Activated CD4-positive, alpha-beta T cell treated with anti-CD3 and anti-CD28 coated beads for 36 hours (primary cell): ENCODE measurements at places on chromosomes 16 and 17. TPM values are rescaled to one million over a fixed set of nuclear protein-coding genes. Genes with fewer than 3 reads are reported as not detected.
A peak's percentile ranks its signal among the peaks of the same experiment; 100 is the strongest.

PRCD gene
- total RNA-seq: not detected

GRCh38 chr17:55699181-55699860 is 23.3 kb downstream of the TMEM100 start:
- DNase-seq: no peak

GRCh38 chr16:66844342-66845079 is at the start of gene CA7:
Gene CA7 (plus strand): TSS chr16:66844414. CDS start chr16:66844488, 74 bp downstream.
- no peak for DNase-seq

ASB16 gene
- 0.14 TPM for total RNA-seq

- no peak for DNase-seq
These were observed 23.0 kb downstream of the NPTX1 start for GRCh38 chr17:80453126-80453997.

SLC6A2 gene
- total RNA-seq: not detected

DNA sequence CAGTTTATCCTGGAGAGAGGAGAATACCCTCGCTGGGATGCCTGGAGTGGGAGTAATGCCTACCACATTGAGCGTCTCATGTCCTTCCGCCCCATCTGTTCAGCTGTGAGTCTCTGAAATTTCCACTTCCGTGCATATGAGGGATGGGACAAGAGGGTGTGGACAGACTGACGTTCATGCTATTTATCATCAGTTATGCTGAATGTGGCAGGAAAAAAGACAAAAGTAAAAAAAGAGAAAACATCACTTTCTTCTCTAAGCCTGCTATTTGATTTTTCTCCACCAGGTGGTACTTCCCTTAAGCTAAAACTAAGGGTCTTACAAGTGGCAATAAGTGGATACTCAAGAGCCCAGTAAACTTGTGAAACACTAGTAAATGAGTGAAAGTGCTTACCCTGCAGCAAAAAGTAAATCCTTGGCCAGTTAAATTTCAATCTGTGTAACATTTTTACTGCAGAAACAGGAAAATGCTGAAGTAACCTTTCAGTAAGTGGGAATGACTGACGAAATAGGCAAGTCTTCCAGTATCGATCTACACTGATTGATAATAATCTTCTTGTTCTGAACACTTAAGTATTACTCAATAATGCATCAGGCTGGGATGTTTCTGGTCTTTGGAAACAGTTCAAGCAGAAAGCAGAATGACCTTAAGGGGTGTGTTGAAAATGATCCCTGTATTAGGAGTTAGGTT is 5.6 kb downstream of the CRYBA1 start:
- DNase-seq: no peak

- DNase-seq: no peak
These were observed 9.3 kb upstream of the CNP start for GRCh38 chr17:41957031-41957868.

DNA sequence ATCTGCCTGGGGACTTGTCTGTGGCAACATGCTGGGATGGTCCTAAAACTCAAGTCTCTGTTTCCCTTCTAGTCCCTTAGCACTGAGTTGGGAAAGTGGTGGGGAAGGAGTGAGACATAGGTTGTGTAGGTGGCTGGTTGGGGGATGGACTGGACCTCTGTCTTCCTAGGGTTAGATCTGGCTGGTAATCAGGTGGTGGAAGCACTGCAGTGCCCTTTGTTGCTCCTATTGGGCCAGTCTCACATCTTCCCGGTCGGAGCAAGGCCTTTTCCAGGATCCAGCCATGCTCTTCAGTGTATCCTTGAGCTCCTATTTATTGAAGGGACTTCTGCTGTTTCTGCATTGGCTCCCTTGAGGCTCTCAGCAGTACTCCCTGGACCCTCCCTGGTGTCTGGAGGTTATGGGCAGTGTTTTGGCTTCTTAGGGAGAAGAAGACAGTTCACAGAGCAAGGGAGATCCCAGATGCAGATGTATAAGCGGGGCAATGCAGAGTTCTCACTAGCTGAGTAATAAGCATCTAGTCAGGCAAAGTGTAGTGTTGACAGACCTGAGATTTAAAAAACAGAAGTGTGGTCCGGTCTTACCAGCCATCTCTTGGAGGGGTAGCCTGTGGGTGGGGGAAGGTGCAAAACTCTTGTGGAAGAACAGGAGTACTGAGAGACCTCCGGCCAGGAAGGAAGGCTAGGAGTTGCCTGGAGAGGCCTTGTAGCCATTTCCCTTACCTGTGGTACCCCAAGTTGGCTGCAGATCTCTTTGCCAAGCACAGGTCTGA is 1.3 kb upstream of the NUTF2 start:
- DNase-seq: peak; percentile 15

DNA sequence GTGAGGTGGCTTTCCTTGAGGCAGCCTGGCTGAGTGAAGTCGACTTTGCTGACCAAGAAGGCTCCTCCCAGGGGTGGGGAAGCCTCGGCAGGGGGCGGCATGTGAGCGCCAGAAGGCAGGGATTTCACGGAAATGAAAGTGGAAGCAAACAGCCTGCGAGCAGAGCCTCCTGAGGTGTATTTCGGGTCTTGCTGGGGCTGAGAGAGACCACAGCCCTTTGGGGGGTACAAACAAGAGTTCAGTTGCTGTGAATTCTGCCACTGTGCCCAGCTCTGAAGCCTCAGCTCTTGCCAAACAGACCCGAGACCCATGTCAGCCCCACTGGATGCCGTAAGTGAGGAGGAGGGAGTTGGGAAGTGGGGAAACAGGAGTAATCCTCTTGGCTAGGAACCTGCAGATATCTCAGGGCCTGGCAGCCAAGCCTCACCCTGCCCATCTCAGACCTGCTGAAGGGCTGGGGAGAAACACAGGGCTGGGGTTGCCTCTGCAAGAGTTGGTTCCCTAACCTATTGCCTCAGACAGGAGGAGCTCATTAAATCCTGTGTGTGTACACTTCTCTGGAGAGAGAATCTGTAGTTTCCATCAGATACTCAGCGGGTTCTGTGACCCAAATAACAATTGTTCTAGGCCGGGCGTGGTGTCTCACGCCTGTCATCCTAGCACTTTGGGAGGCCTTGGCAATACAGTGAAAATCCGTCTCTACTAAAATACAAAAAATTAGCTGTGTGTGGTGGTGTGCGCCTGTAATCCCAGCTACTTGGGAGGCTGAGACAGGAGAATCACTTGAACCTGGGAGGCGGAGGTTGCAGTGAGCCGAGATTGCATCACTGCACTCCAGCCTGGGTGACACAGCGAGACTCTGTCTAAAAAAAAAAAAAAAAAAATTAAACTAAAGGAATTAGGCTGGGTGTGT is at the start of gene IFI35:
IFI35 (plus strand) TSS at position 146 of the 913 bp plus-strand sequence; CDS start at position 310, 164 bp downstream.
- peak; percentile 94 for DNase-seq

PIPOX gene
- 2.1 TPM for total RNA-seq

DNA sequence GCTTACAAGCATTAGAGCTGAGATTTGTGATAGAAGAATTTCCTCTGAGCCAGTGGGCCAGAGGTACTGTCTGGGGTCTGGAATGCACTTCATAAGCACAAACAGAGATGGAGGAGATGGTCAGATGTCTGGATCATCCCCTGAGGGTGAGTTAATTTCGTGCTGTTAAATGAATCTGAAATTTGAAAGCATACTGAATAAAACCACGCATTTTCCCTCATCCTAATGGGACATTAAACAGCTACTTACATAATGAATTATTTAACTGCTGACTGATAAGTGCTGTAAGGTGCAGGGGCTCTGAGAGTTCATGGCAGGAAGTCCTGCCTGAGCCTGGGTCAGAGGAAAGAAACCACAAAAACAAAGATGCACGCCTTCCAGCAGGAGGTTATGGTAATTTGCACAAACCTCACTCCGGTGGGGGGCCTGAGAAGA is 136.3 kb upstream of the XYLT1 start:
- DNase-seq: no peak

DNA sequence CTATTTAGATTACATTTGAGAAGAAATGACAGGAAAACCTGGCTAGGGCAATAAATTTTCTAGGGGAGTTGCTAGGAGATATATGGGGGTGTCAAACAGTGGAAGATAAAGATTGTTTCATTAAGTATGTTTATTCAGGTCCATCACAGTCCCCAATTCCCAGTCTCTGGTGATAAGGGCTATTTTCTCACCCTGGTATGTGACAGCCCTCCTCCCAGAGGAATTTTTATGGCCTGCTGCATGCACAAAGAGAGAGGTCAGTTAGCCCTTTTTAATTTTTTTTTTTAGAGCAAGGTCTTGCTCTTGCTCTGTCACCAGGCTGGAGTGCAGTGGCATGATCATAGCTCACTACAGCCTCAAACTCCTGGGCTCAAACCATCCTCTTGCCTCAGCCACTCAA is 53.6 kb upstream of the ATF7IP2 start:
- no peak for DNase-seq

GRCh38 chr17:17304521-17304985 is 1.4 kb downstream of the NT5M start:
- DNase-seq: peak; percentile 52

ARHGAP44 gene
- total RNA-seq: 0.14 TPM

DNA sequence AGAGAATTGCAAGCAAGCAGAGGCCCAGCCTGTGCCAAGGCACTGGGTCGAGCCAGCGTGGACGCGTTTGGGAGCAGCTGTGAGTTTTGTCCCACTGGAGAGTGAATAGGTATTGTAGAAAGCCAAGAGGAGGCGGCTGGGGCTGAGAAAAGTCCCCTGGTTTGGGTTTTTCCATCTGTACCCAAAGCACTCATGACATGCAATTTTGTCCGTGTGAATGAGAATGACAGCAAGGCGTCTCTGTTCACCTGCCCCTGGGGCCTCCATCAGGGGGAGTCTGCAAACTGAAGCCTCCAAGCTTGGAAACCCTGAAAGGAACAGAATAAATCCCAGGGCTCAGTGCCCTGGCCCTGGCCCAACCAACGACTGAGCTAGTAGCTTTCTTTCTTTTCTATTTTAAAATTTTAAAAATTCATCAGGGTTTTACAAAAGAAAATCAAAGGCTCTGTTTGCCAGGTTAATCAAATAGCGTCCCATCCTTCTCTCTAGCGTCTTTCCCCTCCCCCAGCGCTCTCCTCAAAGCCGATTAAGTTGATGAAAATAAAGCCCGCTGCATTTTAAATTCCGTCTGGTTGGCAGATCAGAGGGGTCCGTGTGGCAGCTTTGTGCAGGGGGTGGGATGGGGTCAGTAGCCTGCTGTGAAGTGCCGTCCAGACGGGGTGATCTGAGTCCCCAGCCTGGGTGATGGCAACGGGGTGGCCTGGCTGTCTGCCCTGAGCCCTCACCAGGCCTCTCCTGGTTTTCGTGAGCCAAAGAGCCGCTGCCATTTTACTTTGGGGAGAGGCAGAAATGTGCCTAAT is 171.0 kb downstream of the KATNIP start:
- DNase-seq: no peak

DNA sequence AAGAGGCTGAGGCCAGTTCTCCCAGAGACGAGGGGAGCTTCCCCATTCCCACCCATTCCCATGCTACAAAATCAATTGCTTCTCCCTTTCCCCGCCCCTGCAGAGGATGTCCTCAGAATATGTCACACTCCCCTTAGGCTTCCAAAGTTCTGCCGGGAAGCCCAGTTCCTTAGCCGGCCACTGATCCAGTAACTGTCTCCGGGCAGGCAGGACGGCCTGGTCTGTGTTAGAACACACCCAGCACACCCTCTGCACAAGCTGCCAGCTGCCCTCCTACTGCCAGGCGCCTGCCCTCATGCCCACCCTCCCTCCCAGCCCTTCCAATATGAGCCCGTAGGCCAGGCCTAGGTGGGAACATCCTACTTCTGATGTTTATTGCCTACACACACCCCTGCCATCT is 31.1 kb downstream of the SGSM2 start:
- DNase-seq: no peak

DNA sequence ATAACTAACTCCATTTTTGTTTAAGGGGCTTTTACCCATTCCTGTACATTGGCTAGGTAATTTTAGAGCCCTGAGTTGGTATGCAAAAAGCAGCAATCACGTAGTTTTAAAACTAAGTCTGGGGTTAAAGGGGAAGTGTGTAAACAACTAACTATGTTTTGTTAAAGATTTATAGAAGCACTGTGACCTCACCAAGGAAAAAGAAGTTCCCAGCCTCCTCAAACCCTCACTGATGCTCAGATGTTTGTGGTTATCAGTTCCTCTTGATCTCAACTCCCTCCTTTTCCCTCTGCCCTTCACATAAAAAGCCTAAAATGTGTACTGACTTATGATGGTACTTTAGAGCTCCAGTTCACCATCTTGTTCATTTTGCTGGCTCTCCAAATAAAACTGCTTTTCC is 119.9 kb upstream of the IRX6 start:
- no peak for DNase-seq

DNA sequence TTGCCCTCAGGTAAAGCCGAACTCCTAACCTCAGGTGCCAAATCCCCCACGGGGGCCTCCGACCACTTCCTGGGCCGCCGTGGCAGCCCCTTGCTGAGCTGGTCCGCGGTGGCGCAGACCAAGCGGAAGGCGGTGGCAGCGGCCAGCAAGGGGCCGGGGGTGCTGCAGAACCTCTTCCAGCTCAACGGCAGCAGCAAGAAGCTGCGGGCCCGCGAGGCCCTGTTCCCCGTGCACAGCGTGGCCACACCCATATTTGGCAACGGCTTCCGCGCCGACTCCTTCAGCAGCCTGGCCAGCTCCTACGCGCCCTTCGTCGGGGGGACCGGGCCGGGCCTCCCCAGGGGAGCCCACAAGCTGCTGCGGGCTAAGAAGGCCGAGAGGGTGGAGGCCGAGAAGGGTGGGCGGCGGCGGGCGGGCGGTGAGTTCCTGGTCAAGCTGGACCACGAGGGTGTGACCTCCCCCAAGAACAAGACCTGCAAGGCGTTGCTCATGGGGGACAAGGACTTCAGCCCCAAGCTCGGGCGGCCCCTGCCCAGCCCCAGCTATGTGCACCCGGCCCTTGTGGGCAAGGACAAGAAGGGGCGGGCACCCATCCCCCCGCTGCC is 51.6 kb downstream of the ACTG1 start:
- DNase-seq: no peak

DNA sequence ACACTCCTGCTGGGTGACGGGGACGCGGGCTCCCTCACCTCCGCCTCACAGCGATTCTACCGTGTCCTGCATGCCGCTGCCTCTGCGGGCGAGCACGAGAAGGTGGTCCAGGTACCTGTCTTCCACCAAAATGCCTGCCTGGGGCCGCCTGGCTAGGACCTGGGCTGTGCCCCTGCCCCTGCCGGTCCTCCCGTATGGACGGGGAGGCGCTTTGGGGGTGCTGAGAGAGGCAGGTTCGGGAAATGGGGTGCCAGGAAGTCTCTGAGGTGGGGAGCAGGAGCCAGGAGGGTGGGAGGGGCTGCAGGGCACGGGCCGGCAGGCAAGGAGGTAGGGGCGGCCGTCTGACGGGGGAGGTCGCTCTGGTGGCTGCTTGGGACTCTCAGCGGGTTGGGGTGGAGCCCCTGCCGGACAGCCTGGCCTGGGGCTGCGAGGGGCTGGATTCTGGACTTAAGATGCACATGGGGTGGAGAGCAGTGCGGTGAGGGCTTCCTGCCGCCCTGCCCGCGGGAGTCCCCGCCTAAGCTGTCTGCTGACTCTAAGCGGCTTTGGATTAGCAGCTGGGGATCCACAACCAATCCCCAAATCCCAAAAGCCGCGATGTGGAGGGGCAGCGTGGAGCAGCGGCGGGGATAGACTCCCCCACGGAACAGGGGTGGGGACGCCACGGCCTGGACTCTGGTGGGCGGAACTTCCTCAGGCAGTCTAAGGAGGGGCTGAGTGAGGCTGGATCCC is 5.8 kb downstream of the CHTF18 start:
- DNase-seq: no peak

- DNase-seq: peak; percentile 84
These were observed 29.4 kb downstream of the HMOX2 start for GRCh38 chr16:4505356-4506147.
